ENCODE measurements at places on chromosomes 2 and 18.

- no peak for DNase-seq
These were observed 27.8 kb upstream of the CACNB4 start for GRCh38 chr2:152126664-152127063.

DNA sequence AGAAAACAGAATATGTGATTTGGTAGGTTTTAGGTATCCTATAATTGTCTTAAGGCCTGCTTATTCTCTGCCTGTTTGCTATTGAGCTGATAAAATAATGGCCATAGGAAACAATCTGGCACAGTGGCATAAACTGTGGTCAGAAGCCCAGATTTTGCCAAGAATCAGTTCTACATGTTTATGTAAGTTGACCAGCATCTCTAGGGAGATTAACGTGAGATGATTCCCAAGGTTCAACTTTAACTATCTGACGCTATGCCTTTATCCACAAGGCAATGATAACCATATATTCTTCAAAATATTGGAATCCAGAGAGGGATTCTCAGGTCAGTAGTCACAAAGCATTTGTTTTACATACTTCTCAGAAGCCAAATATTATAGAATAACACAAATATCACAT is 25.6 kb downstream of the AP1S3 start:
- no peak for DNase-seq

DNA sequence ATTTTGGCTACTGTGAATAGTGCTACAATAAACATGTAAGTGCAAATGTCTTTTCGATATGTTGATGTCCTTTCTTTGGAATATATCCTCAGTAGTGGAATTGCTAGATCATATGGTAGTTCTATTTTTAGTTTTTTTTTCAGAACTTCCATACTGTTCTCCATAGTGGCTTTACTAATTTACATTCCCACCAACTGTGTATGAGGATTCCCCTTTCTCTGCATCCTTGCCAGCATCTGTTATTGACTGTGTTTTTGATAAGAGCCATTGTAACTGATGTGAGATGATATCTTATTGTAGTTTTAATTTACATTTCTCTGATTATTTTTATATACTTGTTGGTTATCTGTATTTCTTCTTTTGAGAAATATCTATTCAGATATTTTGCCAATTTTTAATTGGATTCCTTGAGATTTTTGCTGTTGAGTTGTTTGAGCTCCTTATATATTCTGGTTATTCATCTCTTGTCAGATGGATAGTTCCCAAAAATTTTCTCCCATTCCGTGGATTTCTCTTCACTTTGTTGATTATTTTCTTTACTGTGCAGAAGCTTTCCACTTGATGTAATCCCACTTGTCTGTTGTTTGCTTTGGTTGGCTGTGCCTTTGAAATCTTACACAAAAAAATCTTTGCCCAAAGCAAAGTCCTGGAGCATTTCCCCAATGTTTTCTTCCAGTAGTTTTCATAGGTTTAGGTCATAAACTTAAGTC is 532.3 kb downstream of the PID1 start:
- DNase-seq = no peak

GRCh38 chr2:102197389-102198137 is 10.7 kb downstream of the IL1RL2 start:
- no peak for DNase-seq

- no peak for DNase-seq
These were observed 7.6 kb upstream of the LPIN1 start for GRCh38 chr2:11738589-11739436.

GRCh38 chr2:88126772-88127637 is 857 bp downstream of the FABP1 start:
- no peak for DNase-seq

DNA sequence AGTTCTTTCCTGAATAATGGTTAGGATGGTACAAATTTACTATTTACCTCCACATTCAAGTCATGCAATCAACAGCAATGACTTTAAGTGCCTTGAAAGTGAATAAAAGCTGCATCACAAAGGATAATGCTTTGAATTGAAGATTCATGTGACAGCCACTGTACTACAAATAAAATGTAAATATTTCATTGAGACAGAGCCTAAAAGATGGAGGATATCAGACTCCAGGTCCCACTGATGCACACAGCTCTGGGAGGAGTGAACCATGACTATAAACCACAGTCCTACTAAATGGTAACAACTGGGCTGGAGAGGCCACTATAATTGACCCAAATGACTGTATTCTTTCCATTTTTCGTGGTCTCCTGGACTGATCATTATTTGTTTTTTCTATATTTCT is 576.9 kb downstream of the ADCYAP1 start:
- DNase-seq = no peak

DNA sequence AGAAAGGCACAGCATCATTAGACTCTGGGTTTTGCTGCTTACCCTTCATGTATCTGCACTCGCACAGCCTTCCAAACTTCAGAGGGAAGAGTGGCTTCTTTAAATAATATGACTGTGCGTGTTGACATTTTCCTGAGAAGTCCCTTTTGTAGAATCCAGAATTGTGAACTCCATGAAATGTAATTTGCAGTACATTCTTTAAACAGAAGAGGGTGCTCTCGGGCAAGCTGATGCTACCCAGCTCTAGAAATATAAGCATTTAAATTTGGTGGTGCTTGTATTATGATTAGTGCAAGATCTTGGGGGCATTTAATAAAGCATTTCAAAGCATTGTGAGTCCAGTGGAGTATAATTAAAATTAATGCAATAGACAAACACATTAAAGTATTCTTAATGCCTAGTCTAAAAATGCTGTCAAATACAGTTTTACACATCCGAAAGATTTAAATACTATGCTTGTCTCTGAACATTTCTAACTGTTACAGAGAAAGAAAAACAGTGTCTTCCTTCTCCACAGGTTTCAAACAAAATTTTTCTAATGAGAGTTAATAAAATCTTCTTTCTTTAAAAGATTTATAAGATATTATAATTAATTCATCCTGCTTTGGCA is 17.3 kb upstream of the GTF2A1L start:
- DNase-seq = no peak

- no peak for DNase-seq
These were observed 19.1 kb upstream of the ANKRD53 start for GRCh38 chr2:70959271-70959761.

DNA sequence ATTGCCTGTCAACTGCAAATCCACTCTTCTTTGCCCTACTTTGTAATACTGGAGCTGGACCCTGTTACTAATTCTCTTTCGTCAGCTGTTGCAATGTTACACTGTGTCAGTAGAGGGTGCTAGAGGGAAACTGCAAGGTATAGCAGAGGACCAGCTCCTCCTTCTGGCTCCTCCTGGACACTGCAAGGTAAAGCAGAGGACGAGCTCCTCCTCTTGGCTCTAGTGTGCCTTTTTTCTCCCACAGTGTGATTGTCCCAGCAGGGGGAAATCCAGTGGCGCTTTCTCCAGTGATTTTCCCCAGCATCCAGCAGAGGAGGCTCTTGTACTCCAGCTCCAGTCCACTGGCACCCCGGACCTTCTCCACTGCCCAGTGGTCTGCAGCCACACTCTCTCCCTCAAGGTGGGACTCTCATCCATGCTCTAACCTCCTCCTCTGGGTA is 95.6 kb downstream of the CAPN13 start:
- peak; percentile 91 for DNase-seq

DNA sequence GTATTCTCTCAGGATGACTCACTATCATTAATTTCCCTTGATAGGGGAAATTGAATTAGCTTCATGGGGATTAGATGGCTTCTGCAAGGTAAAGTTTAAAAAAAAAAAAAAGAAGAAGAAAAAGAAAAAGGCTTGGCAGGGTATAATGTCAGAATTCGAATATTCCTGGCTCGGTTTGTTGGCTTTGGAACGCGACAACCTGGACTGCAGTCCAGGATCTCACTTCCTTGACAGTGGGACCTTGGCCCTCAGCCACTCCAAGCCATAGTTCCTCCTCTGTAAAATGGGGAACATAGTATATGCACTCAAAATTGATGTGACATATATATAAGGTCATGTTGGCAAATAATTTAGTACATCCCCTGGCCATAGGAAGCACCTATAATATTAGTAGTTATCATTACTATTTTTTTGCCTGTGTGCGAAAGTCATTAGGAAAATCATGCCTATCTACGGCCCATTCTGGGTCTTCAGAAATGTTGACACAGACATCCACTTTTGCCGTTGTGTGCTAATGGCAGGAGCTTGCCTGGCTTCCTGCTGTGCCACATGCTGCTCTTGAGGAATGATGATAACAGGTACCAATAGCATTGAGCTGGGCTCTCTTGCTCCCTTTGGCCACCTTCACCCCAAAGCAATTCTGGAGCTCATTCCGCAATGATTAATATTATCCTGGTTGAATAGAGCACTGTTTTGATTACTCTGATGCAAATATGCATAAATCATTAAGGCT is 97.9 kb downstream of the MTCL1 start:
- DNase-seq = no peak

- DNase-seq = no peak
These were observed 636 bp upstream of the IMMT start for GRCh38 chr2:86195808-86196387.

GRCh38 chr2:60478660-60479059 is 74.8 kb downstream of the BCL11A start:
- DNase-seq = no peak

DNA sequence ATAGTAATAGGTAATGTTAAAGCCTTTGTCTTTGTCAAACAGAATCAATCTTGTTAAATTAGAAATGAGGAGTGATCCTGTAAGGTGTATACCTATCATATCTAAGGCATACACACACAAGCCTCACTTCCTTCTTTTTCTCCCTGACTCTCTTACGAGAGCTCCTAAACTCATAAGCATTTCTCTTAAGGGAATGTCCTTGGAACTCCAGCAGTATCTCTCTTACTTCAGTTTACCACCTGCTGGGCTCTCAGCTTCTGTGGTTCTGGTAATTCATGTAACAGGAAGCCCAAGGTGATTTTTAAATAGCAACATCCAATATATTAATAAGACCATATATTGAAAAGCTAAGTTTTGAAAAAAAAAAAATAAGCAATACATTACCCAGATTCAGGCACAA is 85.9 kb downstream of the UBE2E3 start:
- DNase-seq = no peak

DNA sequence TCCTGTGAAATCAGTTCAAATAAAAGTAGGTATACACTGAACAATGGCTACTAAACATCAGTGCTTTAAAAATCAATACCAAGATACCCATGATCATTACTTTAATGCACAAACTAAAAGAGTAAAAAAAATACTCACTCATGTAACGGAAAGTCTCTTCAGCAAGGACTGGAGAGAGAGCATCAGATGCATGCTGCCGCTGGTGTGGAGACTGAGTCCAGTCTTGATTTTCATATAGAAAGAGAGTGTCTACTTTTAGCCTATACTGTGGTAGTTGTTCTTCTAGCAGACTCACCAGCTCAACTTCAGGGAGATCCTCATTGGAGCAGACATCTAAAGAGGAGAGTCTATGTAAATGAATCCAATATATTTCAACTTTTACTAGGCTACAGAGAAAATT is 44.0 kb downstream of the TRAK2 start:
- DNase-seq = no peak

DNA sequence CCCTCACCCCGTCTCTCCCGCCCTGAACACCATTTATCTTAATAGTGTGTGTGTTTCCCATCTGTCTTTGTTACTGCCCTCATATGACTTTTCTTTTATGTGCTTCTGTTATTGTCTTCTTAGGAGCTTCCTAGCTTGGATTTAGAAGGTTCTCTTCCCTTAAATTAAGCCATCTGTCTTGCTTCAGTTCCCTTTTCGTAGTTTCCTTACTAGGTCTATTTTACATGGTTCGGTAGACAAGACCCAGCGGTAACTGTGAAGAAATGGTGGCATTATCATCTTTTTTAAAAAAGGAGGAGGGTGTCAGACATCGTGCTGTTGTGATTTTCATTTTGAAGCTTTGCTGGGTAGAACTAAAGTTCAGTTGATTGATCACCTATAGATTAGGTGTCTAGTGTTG is 10.3 kb downstream of the NCK2 start:
- no peak for DNase-seq

DNA sequence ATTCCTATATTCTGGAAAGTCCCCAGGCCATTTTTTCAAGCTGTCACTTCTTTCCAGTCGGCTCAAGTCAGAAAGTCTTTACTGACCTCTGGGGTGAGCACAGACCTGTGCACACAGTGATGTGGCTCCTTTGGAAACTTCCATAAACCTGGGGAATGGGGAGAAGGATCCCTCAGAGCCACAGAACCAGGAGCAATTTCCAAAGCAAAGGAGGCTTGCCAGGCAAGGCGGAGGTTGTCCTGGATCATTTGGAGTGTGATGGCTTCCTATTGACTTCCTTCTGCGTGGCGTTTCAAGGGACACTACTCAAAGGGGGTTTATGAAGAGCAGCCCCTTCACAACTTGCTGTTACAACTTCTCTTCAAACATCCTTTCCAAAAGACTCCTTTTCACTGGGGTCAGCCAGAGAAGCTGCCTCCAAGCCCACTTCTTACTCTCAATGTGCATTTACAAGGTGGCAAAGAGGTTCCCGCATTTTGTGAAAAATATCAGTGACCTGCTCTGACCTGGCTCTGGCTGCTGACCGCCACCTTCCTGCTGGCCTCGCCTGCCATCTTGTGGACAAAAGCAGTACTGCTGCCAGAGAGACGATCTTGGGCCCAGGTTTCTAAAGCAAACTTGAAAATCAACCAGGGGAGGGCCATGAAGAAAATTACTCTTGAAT is 18.2 kb upstream of the TMEM247 start:
- DNase-seq = peak; percentile 79

DNA sequence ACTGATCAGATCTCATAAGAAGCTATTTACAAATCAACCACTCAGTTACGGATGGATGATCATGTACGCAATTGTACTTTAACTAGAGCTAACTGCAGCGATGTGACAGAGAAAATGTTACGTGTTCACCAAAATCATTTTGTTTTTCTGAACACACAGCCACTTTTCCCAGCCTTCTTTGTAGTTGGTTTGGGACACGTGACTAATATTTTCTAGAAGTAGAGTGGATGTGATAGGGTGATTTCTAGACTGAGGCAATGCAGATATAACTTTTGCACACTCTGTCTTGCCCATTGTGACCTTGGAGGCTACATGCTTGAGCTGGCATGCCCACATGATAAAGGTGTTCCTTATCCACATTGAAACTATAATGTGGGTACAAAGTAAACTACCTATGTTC is 9.9 kb upstream of the SLC9A4 start:
- no peak for DNase-seq

- peak; percentile 85 for DNase-seq
These were observed 3.0 kb upstream of the PLEK start for GRCh38 chr2:68362069-68362468.

DNA sequence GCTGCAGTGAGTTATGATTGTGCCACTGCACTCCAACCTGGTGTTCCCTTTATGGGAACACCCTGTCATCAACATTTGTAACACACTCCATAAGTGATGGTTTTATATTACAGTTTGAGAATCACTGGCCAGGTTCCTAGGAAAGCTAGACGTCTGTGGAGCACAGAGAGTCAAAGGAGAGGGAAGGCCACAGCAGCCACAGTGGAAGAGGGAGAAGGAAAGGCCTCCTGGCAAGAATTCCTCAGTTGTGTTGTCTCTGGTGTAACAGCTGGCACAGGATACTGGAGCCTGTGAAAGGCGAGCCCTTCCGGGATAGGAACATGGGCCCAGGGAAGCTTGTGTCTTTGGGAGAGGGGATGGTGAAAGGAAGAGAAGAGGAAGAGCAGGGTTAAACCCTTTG is 360.5 kb upstream of the PIK3C3 start:
- DNase-seq = no peak

Data from stimulated activated CD4-positive, alpha-beta T cell treated with anti-CD3 and anti-CD28 coated beads, Interleukin-4, amount 100 ng/mL, for 24 hours (primary cell).